Peyer's patch (tissue), 4 donors: ENCODE measurements at places on chromosomes 2 and 18. TPM values are rescaled to one million over a fixed set of nuclear protein-coding genes. Genes with fewer than 3 reads are reported as not detected.

Gene LRRC30
- not detected for total RNA-seq

Gene ACP1
- total RNA-seq = 80.9 TPM

Gene SPHKAP
- not detected for total RNA-seq

Gene CHPF
- total RNA-seq = 90.6 TPM

Gene NAGK
- total RNA-seq = 33.1 TPM

Gene TRABD2A
- 85.4 TPM for total RNA-seq

Gene KIAA1328
- 22.3 TPM for total RNA-seq

Gene IL36B
- not detected for total RNA-seq

Gene PTPRN
- total RNA-seq = 4.9 TPM

Gene POTEC
- not detected for total RNA-seq

Gene GPR45
- not detected for total RNA-seq

Gene CLEC4F
- total RNA-seq = 0.67 TPM

Gene SCYGR7
- total RNA-seq = not detected

Gene GPR155
- total RNA-seq = 48.7 TPM

Gene KLHL29
- 18.2 TPM for total RNA-seq

Gene THUMPD2
- 16.1 TPM for total RNA-seq

Gene MGAT4A
- total RNA-seq = 52.8 TPM

Gene NTSR2
- not detected for total RNA-seq

Gene NR4A2
- total RNA-seq = 1.9 TPM

Gene FAM124B
- 0.94 TPM for total RNA-seq

Gene KLHL41
- 0.67 TPM for total RNA-seq

Gene ZNF396
- total RNA-seq = 2.4 TPM

Gene OSBPL6
- total RNA-seq = 4.1 TPM

Gene DNAJC5G
- not detected for total RNA-seq

Gene SOCS6
- total RNA-seq = 38.8 TPM

Gene IL1F10
- not detected for total RNA-seq

Gene PASK
- total RNA-seq = 12.1 TPM

Gene SIX2
- total RNA-seq = not detected

Gene CCDC74A
- 1.6 TPM for total RNA-seq

Gene KCNK3
- 1.6 TPM for total RNA-seq

Gene ARPC2
- 232 TPM for total RNA-seq

Gene DCDC2C
- total RNA-seq = not detected

Gene TXNDC2
- not detected for total RNA-seq

Gene USP14
- total RNA-seq = 22.9 TPM

Gene ERFE
- 0.53 TPM for total RNA-seq

Gene C2orf81
- 1.1 TPM for total RNA-seq

Gene PROM2
- 68.9 TPM for total RNA-seq

Gene SP140
- total RNA-seq = 99.9 TPM

Gene SFT2D3
- 9.8 TPM for total RNA-seq

Gene HOXD3
- total RNA-seq = 9.1 TPM

Gene SALL3
- total RNA-seq = not detected

Gene CPO
- 208 TPM for total RNA-seq
